ENCODE measurements at places on chromosomes 2 and 18.

GRCh38 chr2:238906936-238907716 is 59.2 kb downstream of the TWIST2 start:
- DNase-seq, result no peak

GRCh38 chr2:173734797-173735196 is 230.4 kb downstream of the SP3 start:
- no peak for DNase-seq

DNA sequence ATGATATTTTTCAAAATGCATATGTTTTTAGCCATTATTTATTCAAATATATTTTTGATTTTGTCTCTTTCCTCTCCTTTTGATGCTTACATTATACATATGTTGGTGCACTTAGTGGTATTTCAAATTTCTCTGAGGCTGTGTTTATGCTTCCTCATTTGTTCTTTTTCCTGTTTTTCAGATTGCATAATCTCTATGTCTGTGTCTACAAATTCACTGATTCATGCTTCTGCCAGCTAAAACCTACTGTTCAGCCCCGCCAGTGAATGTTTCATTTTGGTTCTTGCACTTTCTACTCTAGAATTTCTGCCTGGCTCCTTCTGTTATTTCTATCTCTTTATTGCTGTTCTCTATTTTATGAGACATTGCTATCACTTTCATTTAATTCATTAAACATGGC is 951.7 kb upstream of the CNTNAP5 start:
- DNase-seq, result no peak

GRCh38 chr2:199989822-199990221 is 34.4 kb downstream of the MAIP1 start:
- no peak for DNase-seq

DNA sequence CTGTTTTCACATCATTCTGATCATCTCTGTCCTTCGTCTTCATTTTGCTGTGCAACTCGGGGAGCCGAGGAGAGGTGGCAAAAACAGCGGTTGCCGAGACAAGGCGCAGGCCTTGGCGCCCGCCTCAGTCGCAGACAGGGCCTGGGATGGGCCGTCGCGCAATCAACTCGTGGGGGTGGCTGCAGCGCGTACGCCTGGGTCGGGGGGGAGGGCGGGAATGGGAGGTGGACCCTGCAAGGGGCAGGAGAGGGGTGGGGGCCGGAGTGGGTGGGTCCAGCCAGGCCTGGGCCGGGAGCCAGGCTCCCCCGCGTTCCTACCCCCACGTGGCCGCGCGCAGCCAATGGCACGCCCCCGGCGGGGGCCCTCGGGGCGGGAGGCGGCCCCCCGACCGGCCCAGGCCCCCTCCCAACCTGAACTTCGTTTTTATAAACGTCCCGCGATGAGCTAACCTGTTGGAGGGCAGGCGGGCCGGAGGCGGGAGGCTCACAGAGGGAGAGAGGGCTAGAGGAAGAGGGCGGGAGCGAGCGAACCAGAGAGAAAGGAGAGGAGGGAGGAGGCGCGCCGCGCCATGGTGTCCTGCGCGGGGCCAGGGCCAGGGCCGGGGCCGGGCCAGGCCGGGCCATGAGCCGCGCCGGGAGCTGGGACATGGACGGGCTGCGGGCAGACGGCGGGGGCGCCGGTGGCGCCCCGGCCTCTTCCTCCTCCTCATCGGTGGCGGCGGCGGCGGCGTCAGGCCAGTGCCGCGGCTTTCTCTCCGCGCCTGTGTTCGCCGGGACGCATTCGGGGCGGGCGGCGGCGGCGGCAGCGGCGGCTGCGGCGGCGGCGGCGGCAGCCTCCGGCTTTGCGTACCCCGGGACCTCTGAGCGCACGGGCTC is at the start of gene HOXD13:
Gene HOXD13 (plus strand): TSS at position 452 of the 875 bp plus-strand sequence. CDS start 170 bp downstream, at position 622.
- no peak for DNase-seq

GRCh38 chr2:197268786-197269584 is 41.6 kb downstream of the ANKRD44 start:
- no peak for DNase-seq

DNA sequence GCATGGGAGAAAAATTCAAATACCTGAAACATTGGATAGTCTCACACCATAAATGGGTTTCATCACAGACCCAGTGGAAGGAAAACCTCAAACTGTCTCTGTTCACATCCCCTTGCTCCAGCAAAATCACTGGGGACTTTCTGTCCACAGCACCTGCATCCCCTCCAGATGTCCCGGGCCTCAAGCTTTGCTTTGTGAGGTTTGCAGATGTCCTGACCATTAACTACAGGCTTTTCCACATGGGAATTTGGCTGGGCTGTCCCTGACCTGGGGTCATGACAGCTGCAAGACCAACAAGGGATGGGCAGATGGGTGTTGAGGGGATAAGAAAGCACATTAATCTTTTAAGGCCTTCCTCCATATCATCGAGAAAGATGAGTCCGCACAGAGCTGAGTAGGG is 427.9 kb downstream of the TXNL1 start:
- DNase-seq, result no peak

DNA sequence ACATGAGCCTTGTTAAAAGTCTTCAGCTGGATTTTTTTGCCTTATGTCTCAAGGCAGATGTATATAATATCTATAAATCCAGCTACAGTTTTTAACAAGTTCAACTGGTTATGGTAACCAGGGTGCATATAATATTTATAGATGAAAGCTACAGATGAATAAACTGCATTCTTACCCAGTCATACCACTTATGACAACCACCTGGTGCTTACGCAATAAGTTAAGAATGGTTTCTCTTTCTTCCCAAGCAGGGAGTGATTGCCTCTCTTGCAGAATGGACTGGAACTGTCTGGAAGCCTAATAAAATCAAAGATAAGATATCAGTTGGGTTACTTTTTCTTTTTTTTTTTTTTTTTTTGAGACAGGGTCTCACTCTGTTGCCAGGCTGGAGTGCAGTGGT is 19.6 kb downstream of the DHX57 start:
- no peak for DNase-seq

- no peak for DNase-seq
Observed at GRCh38 chr18:74183130-74183529, 34.8 kb downstream of the TIMM21 start.

DNA sequence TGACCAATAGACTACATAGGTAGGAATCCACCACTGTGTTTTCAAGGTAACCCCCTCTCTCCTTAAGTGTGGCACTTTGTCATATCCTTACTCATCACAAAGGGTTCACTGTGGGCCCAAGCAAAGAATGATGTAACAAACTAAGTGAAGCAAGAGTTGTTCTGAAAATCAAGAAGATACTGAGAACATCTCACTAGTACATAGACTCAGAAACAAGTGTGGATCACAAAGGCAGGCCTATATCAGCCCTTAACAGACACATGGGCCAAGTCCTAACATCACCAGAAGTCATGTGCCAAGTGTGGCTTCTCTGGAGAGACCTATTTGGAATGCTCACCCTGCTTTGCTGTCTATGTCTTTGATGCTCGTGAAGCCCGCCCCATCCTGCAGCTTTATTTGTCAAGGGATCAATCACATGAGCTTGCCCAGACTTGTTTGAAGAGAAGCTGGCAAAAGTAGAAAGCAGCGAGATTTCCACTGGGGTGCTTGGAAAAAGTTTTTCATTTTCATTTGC is 131.2 kb upstream of the TTC39C start:
- DNase-seq, result no peak

GRCh38 chr2:16607301-16607700 is 58.3 kb downstream of the CYRIA start:
- no peak for DNase-seq

- DNase-seq, result no peak
Observed at GRCh38 chr2:99200076-99200800, 19.3 kb downstream of the MRPL30 start.

DNA sequence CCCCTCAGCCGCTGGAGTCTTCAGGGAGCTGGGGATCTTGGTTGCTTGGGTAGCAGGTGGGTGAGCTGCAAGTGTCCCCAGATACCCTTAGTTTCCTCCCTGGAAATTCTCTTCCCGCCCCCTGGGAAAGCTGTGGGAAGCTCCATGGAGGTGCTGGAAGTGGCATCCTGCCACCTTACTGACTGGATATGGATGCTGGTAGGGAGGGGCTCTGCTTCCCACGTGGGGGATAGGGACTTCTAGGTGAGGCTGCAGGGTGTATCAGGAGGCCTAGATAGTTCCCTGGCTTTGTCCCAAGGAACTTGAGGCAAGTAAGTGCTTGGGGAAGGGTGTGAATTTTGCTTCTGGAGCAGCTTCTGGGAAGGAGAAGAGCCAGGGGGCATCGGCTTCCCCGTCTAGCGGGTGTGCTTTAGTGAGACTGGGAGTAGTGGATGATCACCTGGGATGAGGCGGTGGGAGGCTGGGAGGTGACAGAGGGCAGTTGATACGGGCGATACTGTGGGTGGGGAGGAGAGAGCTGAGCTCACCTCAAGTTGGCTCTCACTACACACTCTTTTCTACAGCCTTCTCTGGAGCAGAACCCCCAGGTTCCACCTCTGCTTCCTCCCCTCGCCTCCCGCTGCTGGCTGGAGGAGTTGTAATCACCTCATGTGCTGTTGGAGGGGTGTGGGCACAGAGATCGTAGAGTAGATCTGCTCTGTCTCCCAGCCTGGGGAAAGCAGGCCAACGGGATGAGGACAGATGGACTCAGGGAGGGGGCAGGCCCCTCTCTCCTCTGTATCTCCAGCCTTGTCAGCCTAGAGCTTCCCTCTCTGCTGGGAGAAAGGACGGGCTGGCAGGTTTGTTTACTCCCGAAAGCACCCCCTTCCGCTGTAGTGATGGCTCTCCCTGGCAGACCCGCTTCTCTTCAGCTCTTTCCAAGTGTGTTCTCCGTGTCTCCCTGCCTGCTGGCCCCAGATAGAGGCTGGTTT is 19.8 kb downstream of the TET3 start:
- DNase-seq, result no peak

DNA sequence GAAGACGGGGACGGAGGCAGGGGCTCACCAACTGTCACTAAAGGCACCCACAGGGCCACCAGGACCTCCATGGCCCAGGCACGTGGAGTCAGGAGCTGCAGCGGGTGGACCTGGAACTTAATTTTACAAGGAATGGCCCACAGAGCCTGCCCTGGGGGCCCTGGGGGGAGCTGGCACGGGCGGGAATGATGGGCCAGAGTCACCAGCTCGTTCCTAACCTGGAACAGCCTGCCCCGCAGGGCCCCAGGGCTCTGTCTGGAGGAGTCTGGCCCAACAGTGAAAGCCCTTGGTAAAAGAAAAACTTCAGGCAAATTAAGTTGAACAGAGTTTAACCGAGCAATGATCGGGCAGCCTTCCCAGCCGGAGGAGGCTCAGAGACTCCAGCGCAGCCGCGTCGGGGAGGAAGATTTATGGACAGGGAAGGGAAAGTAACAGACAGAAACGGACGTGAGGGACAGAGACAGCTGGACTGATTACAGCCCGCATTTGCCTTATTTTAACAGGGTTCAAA is 118.4 kb upstream of the TMEM18 start:
- DNase-seq, result no peak

DNA sequence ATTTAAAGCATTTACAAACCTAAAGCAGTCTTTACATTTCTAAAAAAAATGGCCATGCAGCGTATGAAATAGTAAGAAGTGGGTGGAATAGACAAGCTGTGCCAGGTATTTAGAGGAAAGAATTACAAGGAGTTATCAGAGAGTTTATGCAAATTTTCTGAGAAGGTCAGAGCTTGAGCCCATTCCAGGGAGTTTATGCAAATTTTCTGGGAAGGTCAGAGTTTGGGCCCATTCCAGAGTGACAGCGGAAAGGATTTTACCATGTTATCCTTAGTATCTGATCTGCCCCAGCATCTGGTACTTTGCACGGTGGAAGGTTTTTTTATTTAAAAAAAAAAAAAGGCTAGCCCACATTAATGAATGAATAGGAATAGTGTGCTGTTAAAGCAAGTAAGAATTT is 1.4 kb upstream of the DOK6 start:
- DNase-seq, result no peak

Measured in fibroblast of skin of left biceps (primary cell).